ENCODE measurements at places on chromosomes 5 and 9.

DNA sequence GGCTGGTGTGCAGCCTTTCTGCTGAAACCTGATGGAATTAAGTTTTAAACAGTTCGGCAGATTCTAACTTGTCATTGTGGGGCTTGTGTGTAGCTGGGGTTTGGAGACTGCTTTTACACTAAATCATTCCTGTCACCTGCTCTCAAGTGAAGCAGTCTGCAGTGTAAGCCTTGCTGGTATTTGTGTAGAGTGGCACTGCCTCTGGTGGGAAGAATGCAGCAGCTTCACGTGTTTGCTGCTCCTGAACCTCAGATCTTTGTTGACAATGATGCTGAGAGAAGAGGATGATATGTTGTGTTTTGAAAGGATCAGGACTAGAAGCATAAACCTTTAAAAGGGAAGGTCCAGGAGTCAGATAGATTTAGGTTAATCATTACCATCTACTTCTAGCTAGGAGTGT is 88.1 kb downstream of the KDM4C start:
- no peak for DNase-seq

GRCh38 chr9:78133751-78134150 is 102.1 kb upstream of the CEP78 start:
- DNase-seq = no peak

DNA sequence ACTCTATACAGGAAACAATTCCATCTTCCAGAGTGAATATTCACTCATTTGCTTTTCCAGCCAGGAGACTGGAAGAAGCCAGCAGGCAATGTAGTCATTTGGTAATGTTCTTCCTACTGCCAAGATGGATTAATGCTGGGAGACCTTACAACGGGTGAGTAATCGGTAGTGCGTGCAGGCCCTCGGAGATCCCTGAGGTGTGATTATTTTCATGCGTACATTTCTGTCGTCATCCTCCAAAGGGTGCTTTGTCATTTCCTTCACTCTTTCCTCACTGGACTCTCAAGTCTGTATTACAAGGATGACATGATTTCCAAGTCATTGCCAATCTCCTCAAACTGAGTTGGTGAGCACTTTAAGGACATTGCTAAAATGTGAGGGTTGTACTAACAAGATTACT is 263.5 kb downstream of the CWC27 start:
- no peak for DNase-seq

DNA sequence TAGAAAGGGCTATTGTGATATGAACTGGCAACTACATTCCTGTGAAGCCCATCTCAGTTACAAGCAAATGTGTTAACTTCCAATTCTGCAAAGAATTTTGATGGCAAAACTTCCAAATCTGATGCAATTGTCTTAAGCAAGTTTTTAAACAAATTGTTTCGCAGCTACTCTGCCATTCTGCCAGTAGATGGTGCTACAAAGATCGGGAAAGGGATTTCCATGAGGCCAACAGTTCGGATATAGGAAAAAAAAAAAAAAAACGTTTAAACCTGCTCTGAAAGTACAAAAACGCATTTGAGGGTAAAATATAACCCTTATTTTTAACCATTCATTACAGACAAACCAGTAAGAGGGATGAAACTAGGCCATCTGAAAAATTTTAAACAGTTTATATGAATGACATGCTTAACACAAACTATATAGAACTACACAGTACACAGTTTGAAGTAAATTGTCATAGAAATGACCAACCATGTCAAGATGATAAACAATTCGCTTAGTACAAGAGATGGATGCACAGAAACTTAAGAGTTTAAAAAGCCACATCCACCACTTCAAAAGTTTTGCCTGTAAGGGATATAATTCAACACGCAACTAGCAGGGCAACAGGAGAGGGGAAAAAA is 2.2 kb downstream of the HNRNPA0 start:
- DNase-seq = no peak

- no peak for DNase-seq
These were observed 99.6 kb upstream of the TAF11L2 start for GRCh38 chr5:17398431-17398830.

DNA sequence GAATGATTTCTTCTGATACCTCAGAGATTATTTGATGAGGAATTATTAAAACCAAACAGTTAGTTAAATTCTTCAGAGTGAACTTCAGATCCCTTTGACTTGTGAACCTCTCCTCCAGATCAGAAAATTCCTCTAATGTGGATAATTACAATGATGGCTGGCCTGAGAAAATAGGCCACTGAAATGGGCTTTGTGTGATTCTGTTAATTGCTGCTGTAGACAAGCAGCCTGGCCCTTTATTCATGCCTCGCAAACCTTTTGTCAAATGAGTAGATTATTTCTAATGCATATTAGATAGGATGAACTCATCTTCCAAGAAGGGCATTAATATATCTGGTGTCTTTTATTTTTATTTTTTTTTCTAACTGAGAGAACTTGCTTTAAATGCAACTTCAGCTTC is 855.2 kb downstream of the TLE4 start:
- no peak for DNase-seq

DNA sequence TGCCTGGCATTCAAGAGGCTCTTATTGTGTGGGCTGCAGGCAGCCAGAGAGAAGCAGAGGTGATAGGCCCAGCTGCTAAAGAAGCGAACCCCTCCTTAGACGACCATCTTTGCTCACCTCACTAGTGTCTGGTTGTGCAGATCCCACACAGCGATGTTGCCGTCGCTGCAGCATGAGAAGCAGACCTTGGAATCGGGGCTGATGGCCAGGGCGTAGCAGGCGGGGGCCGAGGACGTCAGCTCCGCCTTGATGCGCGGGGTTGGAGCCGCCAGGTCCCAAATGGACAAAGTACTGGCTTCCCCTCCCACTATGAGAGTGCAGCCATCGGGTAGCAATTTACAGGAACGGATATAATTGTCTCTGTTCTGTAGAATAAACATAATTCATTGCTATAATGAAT is 98.7 kb downstream of the TLE1 start:
- DNase-seq = no peak

DNA sequence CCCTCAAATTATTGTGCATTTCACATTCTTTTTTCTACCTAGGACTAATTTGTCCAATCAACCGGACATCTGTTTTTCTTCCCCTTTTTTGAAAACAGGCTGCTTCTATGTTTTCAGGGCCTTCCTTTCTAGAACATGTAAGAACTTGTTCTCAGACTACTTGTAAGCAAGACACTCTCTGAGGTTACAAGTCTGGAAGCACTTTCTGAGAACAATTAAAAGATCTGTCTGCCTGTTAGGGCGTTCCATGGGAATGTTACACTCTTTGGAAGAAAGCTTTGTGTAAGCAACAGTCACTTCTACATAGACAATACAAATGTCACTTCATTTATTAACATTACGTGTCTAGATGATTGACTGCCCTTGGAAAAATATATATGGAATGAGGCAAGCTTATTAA is 50.9 kb upstream of the HSPB3 start:
- DNase-seq = no peak

DNA sequence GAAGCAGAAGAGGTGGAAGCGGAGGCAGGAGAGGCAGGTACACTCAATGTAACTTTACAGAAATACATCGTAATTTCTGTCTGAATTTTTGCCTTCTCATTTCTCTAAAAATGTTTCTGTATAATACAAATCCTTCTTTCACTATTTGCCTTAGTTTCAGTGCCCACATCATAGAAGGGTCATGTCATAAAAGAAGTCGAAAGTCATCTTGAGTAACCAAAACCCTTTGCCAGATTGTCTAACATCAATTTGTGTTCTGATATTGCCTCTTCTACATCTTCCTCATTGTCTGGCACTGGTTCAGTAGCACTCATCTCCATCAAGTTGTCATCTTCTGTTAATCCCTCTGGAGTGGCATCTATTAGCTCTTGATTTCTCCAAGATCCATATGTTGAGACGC is 6.2 kb upstream of the CYFIP2 start:
- DNase-seq = no peak

- no peak for DNase-seq
These were observed 217.5 kb upstream of the OTULINL start for GRCh38 chr5:14364096-14364495.

DNA sequence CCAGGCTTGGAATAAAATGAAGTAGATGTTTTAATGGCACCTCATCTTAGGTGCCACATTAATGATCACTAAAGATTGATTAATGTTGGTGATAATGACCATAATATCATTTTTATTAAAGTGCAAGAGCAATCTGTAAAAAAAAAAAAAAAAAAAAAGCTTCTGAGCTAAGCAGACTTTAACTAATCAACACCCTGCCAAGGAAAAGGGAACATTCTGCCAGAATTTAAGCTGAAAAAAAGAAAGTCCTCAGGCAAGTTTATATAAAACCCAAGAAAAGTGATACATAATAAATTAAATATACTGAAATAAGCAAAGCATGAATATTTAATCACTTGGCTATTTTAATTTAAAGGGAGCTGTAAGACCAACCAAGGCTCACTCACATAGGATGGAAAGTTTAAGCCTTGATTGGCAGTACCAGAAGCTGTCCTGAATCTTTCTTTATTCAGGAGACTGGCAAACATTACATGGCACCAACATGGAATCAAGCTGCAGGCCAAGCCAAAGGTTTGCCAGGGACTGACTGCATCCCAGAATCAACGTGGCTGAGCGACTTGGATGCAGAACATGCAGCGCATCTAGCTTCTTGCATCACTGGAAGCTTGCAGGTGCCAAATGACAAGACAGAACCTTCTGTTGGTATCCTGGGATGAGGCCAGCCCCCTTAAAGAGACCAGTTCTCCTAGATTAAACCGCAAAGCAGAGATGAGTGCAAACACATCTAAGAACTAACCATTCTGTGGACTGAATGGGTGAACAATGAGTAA is 413.6 kb downstream of the ENC1 start:
- DNase-seq = no peak

DNA sequence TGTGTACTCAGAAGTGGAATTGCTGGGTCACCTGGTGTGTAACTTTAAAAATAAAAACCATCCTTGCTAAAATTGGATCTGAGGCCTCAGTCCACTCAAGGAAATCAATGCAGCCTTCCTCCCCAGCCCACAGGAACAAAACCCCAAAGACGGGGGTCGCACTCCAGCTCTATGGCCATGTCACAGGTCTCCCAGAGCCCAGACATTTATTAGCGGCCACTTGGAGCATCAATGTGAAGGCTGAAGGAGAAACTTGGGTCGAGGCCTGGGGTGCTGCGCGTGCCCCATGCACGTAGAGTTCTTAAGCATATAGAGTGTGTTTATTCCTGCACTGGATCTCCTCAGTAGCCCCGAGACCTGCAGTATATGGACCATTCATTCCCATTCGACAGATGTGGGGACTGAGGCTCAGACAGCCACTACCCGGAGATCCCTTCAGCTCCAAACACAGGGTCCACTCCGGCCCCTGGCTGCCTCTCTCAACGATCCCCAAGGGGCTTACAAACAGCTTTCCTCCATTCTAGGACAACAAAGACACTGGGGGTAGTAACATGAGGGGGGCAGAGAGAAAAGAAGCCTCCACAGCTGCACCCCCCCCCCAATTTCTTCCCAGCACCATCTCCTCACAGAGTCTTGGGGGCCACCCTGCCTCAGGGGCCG is 14.3 kb upstream of the OLFM1 start:
- no peak for DNase-seq

DNA sequence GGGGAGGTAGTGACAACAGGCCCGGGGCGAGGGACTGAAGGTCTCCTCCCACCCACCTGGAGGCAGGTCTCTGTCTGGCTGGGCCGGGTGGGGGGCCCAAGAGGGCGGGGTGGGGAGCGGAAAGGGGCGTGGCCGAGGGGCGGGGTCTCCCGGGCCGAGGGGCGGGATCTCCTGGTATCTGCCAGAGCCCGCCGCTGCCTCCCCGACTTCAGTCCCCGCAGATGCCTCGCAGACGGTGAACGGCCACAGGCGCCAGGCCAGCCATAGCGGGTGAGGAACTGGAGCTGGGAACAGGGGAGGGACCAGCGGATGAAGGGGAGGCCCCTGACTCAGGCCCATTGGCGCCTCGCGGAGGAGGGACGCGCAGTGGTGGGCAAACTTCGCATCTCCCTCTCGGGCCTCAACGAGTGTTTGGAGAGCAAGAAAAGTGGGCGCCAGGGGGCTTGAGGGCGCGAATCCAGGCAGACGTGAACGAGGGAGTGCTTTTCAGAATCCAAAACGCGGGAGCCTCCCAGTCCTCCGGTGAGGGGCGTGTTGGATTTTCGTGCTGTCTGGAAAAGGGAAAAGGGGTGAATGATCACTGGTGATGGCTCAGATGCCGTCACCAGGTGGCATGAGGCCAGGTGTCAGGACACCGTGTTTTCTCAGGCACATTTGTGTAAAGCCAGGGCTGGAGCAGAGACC is at the start of gene ADGRD2:
TSS of gene ADGRD2 (plus strand) at position 211 of the 684 bp plus-strand sequence. CDS start 1,216 bp downstream, outside the sequence.
- DNase-seq = no peak

DNA sequence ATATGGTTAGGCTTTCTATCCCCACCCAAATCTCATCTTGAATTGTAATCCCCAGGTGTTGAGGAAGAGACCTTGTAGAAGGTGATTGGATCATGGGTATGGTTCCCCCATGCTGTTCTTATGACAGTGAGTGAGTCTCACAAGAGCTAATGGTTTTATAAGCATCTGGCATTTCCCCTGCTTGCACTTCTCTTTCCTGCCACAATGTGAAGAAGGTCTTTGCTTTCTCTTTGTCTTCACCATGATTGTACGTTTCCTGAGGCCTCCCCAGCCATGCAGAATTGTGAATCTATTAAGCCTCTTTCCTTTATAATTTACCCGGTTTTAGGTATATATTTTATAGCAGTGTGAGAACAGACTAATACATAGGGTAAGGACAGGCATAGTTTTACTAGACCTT is 334.5 kb downstream of the TLR4 start:
- DNase-seq = no peak

- no peak for DNase-seq
These were observed 111.0 kb upstream of the PTCH1 start for GRCh38 chr9:95627802-95628201.

DNA sequence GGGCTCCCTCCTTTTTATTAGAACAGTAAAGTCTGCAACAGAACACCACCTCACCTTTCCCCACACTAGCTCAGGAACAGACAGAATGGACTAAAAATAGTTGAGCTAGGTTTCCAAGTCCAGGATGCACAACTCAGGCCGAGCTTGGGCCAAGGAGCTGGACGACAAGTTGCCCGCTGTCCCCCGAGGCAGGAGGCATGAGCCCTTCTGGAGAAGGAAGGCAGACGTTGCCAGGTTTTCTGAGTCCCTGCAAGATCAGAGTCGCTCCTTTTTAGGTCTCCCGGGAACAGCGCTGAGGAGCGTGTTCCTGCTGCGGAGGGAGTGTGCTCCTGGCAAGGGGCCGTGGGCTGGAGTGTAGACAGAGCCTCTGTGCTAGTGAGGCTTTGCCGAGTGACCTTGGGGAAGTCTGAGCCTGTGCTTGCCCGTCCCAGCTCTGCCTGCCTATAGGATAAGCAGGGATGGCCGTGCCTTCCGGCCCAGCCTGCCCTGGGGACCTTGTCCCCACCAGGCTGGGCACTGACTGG is 121.6 kb downstream of the WNK2 start:
- no peak for DNase-seq

GRCh38 chr5:34721327-34721726 is 65.2 kb downstream of the RAI14 start:
- no peak for DNase-seq

- DNase-seq = peak; percentile 58
These were observed at the start of gene DRD1 for GRCh38 chr5:175444060-175444904. Gene DRD1 (minus strand): TSS chr5:175444182. CDS start chr5:175443099, 1,083 bp downstream.

- DNase-seq = peak; percentile 16
These were observed 29.9 kb downstream of the CPEB4 start for GRCh38 chr5:173917788-173918786.
